ENCODE measurements at places on chromosomes 1 and 21.
A peak's percentile ranks its signal among the peaks of the same experiment; 100 is the strongest.

- no peak for DNase-seq
Observed at GRCh38 chr1:203649999-203650836, 23.6 kb downstream of the ATP2B4 start.

DNA sequence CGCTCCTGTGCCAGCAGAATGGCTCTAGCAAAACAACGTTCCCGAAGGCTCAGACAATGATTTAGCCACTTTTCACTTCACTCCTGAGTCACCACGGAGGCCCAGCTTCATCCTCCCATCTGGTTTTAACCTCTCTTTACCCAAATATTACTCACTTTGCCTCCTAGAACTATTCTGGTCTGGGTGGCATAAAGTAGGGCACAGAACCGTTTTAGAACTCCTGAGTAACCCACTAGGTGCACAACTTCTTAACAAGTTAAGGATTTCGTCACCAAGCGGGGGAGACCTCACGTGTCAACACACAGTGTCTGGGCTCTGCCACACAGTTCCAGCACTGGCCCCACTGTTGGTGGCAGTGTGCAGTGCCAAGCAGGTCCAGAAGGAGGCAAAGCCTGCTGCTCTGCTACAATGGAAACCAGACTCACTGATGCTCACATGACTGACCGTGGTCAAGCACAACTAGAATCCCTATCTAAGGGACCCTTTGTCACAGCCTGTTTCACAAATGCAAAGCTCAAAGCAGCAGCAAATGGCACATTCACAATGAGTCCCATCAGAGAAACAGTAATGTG lies 121.7 kb downstream of the SIPA1L2 start:
- peak; percentile 79 for DNase-seq

DNA sequence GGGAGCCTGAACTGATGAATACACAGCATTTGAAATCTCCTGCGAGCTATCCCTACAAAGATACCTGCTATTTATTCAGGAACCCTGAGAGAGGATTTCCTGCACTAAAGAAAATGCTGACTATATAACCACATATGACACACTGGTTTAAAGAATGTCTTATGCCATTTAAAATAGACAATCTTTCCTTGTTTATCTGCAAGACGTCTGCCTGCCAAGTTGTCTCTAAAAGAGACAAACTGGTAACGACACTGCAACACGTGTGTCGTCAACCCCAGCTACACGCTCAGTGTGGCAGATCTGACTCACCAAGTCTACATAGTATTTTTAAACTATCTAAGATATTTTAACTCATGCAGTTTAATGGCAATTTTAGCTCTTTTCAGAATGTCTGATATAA lies 42.7 kb downstream of the APP start:
- no peak for DNase-seq

DNA sequence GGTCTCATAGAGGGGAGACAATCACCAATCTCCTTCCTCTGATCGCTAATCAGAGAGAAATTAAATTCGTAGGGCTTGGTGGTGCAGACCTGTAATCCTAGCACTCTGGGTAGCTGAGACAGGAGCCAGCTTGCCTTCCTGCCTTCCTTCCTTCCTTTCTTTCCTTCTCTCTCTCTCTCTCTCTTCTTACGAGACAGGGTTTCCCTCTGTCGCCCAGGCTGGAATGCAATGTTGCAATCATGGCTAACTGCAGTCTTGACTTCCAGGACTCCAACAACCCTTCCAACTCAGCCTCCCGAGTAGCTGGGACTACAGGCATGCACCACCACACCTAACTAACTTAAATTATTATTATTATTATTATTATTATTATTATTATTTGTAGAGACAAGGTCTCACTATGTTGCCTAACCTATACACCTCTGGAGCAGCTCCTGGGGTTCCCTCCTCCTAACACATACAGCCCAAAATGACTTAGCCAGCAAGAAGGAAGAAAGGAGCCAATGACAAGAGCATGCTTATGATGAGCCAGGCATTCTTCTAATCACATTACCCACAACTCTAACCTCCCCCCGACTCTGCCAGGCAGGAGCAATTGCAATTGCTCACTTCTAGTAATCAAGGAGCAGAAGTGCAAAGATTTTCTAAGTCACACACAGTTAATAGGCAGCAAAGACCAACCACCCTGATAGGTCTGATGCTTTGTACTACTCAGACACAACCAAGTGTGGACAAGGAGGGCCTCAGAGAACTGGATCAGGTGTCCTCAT lies 105.4 kb upstream of the F3 start:
- no peak for DNase-seq
